Choroid plexus epithelial cell (primary cell): ENCODE measurements at places on chromosomes 11 and 22.

DNA sequence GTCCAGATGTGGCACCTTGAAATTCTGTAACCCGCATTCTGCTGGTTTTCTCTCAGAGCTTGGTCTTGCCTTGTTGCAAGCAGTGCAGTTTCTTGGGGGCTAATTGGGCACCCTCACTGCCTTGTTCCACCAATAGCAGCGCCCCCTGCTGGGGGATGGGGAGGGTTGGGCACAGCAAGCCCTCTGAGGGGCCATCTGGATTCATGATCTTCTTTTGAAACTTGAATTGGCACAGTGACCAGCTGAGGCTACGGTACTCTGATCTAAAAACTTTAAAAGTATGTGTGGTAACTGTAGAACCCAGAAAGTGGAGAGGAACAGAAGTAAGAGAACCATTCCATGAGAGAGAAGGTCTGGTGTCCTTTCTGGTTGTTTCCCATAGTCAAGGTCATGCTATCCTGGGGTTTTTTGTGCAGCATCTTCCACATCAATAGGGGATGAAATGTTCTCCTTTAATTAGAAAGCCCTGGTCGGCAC is 64.2 kb downstream of the MED15 start:
- DNase-seq: peak; percentile 44

GRCh38 chr11:44450295-44450932 is 115.0 kb upstream of the CD82 start:
- DNase-seq: no peak

- no peak for DNase-seq
Observed at GRCh38 chr22:37416827-37417226, 10.5 kb downstream of the ELFN2 start.

GRCh38 chr22:17257121-17258001 is 38.1 kb upstream of the ADA2 start:
- DNase-seq: no peak

DNA sequence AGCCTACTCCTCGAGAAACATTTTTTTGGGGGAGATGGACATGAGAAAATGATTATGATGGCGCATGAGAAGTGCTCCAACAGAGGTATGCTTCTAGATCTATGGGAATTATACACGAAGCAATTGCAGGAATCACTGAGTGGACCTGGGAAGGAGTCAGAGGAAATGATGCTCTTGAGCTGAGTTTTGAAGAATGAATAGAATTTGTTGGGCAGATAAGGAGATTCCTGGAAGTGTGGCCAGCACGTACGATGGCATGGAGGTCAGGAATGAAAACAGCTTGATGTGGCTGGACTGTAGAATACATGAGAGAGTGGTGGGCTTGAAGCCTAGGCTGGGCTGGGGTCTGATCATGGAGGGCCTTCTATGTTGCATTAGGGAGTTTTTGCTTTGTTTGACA is 31.7 kb downstream of the ADAMTS15 start:
- peak; percentile 52 for DNase-seq

DNA sequence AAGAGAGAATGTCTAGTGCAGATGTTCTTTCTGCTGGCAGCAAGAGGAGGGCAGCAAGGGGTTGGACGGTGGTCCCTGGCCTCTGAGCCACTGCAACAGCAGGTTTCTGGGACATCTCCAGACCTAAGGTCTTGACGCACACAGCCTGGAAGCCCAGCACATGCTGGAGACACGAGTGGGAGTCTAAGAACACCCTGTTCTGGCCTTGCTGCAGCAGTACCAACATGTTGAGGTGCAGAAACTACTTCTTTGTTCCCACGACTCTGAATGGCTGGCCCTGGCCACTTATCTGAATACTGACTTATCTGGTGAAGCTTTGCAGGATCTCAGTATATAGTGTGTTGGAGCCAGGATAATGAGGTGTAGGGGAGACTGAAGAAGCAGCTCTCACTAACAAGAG is 6.8 kb downstream of the MICAL2 start:
- peak; percentile 61 for DNase-seq

GRCh38 chr11:13119361-13119760 is 110.2 kb downstream of the RASSF10 start:
- no peak for DNase-seq

GRCh38 chr11:65183201-65183891 is 1.6 kb downstream of the CAPN1 start:
- DNase-seq: no peak

- no peak for DNase-seq
Observed at GRCh38 chr11:124344346-124344745, 24.3 kb upstream of the OR8D2 start.

DNA sequence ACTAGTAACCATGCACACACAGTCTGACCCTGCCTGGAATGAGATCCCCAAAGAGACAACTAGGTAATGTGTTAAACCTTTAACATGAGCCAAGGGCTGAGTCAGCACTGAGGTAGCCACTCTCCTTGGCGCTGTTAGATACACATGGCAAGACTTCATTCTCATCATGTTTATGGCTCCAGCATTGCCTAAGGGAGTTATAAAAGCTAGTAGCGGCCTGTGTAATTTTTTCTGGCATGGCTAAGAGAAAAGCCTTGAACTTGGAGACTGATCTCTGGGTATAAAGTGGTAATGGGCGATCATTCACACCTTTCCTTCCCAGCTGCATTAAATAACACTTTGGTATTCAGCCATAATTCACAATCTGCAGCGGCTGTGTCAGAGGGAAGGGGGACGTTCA is 779.7 kb upstream of the LRRC4C start:
- no peak for DNase-seq

- no peak for DNase-seq
Observed at GRCh38 chr11:72744474-72744873, 7.7 kb downstream of the ARAP1 start.

- DNase-seq: no peak
Observed at GRCh38 chr11:80144897-80145594, 704.2 kb upstream of the TENM4 start.

- DNase-seq: no peak
Observed at GRCh38 chr11:31883435-31883834, 72.3 kb upstream of the PAX6 start.

GRCh38 chr11:26677566-26677965 is 44.3 kb downstream of the SLC5A12 start:
- no peak for DNase-seq

DNA sequence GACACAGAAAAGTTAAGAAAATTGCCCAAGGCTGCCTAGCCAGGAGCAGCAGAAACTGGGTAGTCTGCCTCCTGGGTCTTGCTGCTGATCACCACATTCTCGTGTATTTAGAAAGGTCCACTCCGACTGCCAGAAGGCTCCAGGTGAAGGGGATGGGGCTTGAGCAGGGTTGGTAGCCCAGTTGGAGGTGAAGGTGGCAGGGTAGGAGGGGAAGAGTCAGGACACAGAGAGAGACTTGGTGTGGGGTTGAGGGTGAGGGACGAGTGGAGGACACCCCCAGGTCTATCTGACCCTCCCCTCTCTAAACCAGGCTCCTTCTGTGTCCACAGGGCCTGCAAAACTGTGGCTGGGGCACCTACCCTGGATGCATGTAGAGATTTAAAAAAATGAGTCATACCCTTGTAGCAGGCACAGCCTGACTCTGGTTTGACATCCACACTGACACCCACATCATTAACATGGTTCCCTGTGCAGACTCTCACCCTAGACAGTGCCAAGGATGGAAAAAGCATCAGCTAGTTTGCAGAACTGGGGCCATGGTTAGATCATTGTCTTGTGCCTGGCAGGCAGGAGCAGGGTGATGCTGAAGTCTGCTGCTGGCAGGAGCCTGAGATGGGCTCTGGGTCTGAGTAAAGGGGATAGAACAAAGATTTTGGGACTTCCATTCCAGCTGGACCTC is 273.2 kb downstream of the TENM4 start:
- DNase-seq: peak; percentile 19

DNA sequence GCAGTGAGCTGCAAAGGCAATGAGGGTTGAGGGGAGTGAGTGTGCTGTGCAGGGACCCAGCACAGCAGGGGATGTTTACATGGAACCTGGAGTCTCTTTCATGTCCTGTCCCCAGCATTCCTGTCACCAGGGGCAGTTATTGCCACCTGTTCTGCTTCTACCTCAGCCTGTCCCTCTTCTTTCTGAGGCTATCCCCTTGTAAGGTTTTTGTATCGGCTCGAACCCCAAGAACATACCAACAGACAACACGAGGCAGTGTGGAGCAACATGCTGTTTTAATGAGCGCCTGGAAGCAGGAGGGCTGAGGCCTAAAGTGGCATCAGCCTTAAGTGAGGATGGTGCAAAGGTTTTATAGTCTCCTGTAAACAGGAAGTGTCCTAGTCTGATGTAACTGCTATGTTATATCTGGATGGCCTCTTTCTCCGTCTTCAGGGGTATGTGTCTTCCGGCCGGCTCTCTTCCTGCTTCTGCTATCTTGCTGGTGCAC is 3.9 kb downstream of the SCGB2A2 start:
- DNase-seq: no peak

GRCh38 chr11:22634897-22635629 is 9.4 kb upstream of the FANCF start:
- peak; percentile 71 for DNase-seq

DNA sequence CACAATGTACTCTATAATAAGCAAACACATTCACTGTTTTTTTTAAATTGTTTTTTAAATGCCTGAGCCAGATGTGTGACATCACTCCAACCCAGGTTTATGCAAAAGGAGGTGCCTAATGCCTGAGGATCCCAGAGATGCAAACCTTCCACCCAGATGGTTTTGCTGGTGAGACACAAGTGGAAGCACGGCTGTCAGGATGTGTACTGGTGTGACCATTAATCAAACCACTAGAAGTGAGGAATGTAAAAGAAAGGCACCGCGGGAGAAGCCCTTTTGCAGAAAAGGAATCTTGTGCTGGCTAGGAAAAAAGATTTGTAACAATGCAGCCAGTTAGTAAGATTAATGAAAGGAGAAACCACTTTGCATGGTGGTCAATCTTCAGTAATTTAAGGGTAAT is 407.4 kb downstream of the LARGE1 start:
- DNase-seq: no peak

GRCh38 chr11:24679821-24680351 is 183.0 kb downstream of the LUZP2 start:
- DNase-seq: no peak

DNA sequence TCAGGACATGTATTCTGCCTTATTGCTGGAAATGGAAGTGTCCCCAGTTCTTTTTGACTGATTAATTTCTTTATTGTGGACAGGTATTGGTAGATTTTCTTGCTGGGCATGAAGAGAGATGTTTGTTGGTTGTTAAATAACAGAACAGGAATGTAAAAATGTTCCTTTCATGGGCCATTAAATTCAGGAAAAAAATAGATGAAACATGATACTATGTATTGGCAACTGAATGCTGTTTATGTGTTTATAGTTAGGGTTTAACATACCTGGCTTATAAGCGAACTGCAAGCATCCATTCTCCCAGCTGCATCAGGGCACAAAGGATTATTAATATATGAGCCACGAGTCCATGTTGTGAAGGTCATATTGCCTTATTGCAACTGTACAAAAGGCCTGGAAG is 368.5 kb downstream of the NELL1 start:
- DNase-seq: no peak
